ENCODE measurements at places on chromosomes 5 and 9.

GRCh38 chr9:106467113-106467864 is 395.7 kb upstream of the ZNF462 start:
- no peak for DNase-seq

DNA sequence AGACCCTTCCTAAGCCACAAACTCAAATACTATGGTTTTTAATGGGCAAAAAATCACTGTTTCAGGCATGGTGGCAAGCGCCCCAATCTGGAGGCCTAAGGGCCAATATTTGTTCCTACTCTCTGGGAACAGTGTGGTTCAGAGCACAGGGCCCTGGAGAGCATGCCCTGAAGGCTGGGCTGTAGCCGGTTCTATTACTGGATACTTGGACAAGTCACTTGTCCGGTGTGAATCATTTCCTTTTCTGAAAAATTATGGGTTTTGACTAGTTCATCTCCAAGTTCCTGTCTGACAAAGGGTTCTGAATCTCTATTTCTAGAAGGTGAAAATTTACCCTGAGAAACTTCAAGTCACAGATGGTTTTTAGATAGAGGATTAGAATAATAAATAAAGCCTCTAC is 75.0 kb downstream of the OTULIN start:
- peak; percentile 14 for DNase-seq

- no peak for DNase-seq
These were observed 94.0 kb downstream of the ZNF608 start for GRCh38 chr5:124652514-124652819.

GRCh38 chr5:60403343-60404006 is 296.5 kb downstream of the DEPDC1B start:
- DNase-seq, result no peak

DNA sequence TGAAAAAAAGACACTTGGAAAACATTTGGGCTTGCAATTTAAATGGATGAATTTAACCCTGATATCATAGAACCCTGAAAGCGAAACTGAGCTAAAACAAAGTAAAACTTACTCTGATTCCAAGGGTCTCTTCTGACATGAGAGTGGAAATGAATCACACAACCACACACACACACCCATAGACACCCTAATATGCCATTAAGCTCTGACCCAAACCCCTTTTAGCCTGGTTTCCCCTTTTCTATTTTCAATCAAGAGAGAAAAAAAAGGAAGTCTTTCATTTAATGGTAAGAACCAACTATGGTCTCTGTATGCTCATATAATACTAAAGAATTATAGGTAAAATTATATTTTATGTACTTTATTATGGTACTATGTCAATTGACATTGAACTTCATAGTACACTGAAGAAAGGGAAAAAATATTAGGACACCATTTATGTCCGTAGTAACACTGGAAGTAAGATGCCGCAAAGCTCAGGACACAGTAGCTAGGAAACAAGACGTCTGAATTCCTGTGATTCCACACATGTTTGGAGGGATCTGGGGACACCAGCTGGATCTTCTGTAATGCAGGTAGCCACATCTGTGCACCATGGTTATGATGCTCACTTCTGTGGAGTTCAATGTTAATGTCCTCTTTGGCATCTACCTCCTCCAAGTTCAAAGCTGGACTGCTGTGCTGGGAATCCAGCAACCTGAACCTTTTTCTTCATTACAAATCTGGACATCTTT is 95.8 kb downstream of the PCSK1 start:
- no peak for DNase-seq

DNA sequence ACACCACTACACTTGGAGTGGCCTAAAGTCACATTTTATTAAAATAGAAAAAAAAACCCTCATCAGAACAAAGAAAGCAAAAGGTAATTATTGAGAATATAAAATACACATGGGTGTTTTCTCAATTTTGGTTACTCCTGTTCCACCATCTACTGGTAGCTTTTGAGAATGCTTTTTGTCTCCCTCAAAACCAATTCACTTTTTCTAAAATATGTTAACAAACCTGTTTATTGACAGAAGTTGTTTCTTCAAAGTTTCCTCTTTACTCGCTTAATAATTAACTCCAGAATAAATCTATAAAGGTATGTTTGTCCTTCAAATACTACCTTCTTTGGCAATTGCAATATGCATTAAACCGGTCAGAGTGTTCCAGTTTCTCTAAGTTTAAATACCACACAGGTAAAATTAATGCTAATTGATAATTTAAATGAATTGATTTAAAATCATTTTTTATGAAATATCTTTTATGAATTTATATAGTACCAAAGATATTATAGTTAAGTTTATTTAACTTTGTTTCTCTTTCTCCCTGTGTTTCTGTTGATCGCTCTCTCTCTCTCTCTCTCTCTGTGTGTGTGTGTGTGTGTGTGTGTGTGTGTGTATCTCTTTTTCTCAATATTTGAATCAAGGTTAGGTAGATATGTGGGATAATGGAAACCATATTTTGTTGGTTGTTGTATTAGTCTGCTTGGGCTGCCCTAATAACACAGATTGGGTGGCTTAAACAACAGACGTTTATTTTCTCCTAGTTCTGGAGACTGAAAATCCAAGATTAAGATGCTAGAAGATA is 487.4 kb downstream of the PRDM9 start:
- DNase-seq, result no peak

GRCh38 chr5:113057557-113057984 is 81.0 kb downstream of the DCP2 start:
- no peak for DNase-seq
